Forelimb muscle (tissue), 1 donor: ENCODE measurements at places on chromosomes 16 and 17. TPM values are rescaled to one million over a fixed set of nuclear protein-coding genes. Genes with fewer than 3 reads are reported as not detected.

DNA sequence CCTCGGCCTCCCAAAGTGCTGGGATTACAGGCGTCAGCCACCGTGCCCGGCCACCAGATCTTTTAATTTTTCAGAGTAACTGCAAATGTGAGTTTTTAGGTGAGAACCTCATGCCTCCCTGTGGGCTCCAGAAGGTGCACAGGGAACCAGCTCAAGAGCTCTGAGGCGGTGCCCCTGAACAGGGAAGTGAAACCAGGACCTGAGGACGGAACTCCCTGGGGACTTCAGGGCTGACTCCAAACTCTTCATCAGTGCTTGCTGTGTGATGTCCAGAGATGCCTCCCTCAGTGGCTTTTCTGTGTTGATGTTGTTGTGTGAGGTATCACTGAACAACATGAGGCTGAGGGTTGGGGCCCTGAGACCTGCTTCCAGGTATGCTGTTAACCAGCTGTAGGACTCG lies 23.8 kb downstream of the SLC12A3 start:
- no peak for DNase-seq

- no peak for DNase-seq
Observed at GRCh38 chr17:332023-332422, 20.6 kb downstream of the RPH3AL start.

GRCh38 chr16:88649924-88650748 lies 717 bp downstream of the CYBA start:
- DNase-seq = no peak

DNA sequence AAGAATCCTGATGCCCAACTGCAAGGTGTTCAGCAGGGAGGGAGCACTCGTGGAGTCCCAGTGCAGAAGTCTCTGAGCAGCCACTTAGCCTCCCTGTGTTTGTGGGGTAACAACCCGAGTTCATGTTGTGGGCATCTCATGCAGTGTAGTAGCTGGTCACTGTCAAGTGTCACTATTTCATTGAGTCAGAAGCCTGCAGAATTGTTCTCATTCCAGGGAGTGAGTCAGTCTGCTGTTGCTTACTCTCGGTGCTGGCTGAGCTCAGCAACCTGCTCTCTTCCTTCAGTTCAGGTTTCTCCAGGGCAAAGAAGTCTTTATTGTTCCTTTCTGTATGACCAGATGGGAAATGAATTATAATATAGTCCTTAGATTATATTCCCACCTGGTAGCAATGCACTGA lies 24.1 kb downstream of the HMOX2 start:
- DNase-seq = no peak

The MYO1D gene
- polyA plus RNA-seq = 5.8 TPM

The TANC2 gene
- polyA plus RNA-seq = 35.8 TPM

The KRTAP9-4 gene
- polyA plus RNA-seq = not detected
